ENCODE measurements at places on chromosomes 3 and 15. TPM values are rescaled to one million over a fixed set of nuclear protein-coding genes. Genes with fewer than 3 reads are reported as not detected.
A peak's percentile ranks its signal among the peaks of the same experiment; 100 is the strongest.

GRCh38 chr3:38022896-38023709 lies 6.3 kb downstream of the PLCD1 start:
- H3K36me3 ChIP-seq = peaks cover 3% of the 10 kb centered on the region
- DNase-seq = no peak
- H3K27ac ChIP-seq = peak overlapping the region; percentile 90
- H3K4me3 ChIP-seq = no peak overlapping the region
- H3K27me3 ChIP-seq = no peaks in the 10 kb centered on the region

GRCh38 chr3:113685956-113686721 lies 10.3 kb downstream of the USF3 start:
- peaks cover 7% of the 10 kb centered on the region for H3K36me3 ChIP-seq
- H3K27me3 ChIP-seq = no peaks in the 10 kb centered on the region
- DNase-seq = no peak
- H3K4me3 ChIP-seq = no peak overlapping the region

The CDCP1 gene
- 0.61 TPM for total RNA-seq

GRCh38 chr3:53936347-53936746 lies 44.7 kb upstream of the SELENOK start:
- H3K27me3 ChIP-seq = no peaks in the 10 kb centered on the region
- no peak for DNase-seq
- no peak overlapping the region for H3K27ac ChIP-seq
- no peaks in the 10 kb centered on the region for H3K4me1 ChIP-seq
- no peak overlapping the region for H3K4me3 ChIP-seq

- no peaks in the 10 kb centered on the region for H3K27me3 ChIP-seq
- no peak overlapping the region for H3K4me3 ChIP-seq
- H3K36me3 ChIP-seq = no peaks in the 10 kb centered on the region
- no peak overlapping the region for H3K27ac ChIP-seq
- DNase-seq = no peak
- H3K4me1 ChIP-seq = no peaks in the 10 kb centered on the region
These were observed 23.9 kb downstream of the EIF1B start for GRCh38 chr3:40333416-40333815.

DNA sequence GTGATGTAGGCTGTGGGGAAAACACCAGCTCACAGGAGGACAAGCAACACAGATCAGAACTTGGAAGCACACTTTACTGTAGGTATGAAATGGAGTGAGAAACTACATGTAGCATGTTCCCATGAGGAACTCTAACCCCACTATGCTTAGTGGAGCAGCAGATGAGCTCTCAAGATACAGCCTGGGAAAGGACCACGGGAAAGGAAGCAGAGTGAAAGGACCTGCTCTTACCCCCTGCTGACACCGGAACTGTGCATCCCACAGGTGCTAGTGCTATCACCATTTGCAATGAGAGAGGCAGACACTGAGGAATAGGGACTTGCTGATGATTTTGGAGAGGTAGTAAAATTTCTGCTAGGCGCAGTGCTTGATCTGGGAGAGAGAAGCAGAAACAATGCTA lies 28.6 kb downstream of the USP4 start:
- peaks cover 46% of the 10 kb centered on the region for H3K36me3 ChIP-seq
- no peaks in the 10 kb centered on the region for H3K4me1 ChIP-seq
- H3K27me3 ChIP-seq = no peaks in the 10 kb centered on the region
- H3K4me3 ChIP-seq = no peak overlapping the region
- no peak overlapping the region for H3K27ac ChIP-seq

DNA sequence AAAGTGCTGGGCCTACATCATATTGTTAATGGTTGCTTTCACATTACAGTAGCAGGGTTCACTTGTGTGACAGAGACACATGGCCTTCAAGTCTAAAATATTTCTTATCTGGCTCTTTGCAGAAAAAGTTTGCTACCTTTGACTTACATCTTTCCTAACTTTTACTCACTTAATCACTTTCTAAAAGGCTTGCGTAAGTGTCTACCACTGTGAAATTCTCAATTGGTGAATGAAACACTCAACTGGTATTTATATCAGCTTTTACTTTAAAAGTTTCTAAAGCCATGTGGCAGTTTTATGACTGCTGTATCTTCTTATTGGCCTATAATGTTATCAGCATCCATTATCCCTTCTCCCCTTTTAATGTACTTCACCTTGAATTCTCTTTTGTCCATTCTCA lies 554.5 kb downstream of the ZIC1 start:
- no peak for DNase-seq
- no peaks in the 10 kb centered on the region for H3K27me3 ChIP-seq
- H3K4me3 ChIP-seq = no peak overlapping the region

The ALDH1L1 gene
- not detected for total RNA-seq

DNA sequence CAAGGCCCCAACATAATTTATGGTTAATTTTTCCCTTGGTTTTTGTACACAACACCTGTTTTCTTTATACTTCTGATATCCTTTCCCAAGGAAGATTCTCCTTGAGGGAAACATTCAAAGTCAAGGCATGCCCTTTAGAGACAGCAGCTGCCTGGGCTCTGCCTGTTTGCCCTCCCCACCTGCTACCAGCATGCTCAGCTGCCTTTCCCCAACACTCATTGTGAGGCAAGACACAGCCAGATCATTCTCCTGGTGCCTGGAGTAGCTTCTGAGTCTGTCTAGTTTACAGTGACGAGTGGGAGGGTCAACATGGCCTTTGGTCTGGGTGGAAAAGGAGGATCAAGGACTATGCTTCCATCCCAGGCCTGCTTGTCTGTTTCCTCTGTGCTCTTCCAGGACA lies 132.5 kb downstream of the EPHB1 start:
- H3K4me1 ChIP-seq = no peaks in the 10 kb centered on the region
- no peaks in the 10 kb centered on the region for H3K36me3 ChIP-seq
- H3K27ac ChIP-seq = no peak overlapping the region
- no peak for DNase-seq
- no peaks in the 10 kb centered on the region for H3K27me3 ChIP-seq
- no peak overlapping the region for H3K4me3 ChIP-seq

DNA sequence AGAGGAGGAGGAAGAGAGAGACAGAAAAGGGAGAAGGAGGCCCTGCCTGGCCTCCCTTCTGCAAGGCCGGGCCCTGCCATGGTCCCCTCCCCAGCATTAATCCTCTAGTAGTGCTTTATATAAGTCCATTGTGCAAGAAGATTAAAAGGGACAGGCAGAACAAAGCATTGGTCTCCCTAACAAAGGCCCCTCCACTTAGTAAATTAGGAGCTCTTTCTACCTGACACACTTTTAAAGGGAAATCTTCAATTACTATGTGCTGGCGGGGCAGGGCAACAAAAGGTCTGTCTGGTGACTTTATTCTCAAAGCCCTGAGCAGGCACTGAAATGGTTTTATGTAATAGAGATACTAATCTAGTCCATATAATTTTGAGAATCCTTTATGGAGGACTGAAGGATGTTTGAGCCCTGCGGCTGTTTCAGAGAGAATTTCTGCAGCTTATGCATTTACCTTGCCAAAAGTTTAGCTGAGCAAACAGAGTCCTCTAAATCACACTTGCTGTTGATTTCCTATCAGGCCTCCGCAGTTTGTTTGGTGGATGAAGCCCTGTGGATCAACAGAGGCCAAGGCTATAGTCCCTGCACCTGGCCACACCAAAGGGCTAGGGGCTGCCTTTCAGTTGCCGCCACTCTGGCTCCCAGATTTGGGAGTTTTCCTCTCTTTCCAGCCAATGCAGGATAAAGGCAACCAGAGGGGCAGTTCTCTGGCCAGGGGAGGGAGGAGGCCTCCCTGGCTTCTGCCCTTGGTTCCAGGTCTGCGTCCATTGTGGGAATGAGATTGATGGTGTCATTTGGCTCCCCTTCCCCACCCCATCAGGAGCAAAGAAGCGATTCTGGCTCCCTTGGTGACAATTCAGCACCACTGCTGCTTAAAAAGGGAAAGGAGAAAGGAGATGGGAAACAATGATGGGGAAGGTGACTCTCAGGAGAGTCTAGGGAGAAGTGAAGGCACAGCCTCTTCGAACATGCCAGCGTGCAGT lies 148.0 kb downstream of the MEGF11 start:
- no peak for DNase-seq
- H3K27ac ChIP-seq = no peak overlapping the region
- H3K4me1 ChIP-seq = no peaks in the 10 kb centered on the region
- no peaks in the 10 kb centered on the region for H3K27me3 ChIP-seq
- no peaks in the 10 kb centered on the region for H3K36me3 ChIP-seq

DNA sequence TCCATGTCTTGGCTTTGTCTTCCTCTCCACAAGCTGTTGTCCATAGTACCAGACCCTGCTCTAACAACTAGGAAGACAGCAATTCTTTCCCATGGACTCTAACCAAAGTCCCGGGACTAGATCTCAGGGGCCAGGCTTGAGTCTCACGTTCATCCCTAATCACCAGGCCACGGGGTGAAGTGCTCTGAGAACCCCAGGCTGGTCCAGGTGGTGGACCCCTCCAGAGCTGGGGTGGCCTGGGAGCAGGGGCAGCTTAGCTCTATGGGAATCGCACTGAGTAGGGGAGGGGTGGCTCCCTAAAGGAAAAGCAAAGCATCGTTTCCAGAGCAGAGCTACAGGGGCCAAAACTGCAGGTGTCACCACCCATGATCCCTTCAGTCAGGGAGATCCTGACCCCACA lies 150.9 kb downstream of the TPRA1 start:
- no peaks in the 10 kb centered on the region for H3K36me3 ChIP-seq
- no peak for DNase-seq
- H3K4me1 ChIP-seq = no peaks in the 10 kb centered on the region
- no peaks in the 10 kb centered on the region for H3K27me3 ChIP-seq
- H3K4me3 ChIP-seq = no peak overlapping the region
- no peak overlapping the region for H3K27ac ChIP-seq

DNA sequence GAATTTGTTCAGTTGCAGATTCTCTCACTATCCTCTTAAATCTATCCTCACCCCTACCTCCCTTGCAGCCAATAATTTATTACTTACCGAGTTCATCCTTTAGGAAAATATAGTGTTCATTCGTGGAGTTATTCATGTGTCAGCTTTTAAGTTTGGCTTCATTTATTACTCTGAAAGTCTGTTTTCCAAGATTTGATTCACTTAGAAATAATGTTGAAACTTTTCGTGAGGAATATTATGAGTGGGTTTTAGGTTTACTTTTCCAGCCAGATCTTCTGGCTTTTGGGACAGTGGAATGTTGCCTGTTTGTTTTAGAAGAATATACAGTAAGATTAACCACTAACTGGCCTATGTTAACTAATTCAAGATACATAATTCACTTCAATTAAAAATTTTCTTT lies 161.0 kb upstream of the CGNL1 start:
- no peaks in the 10 kb centered on the region for H3K4me1 ChIP-seq
- H3K4me3 ChIP-seq = no peak overlapping the region
- H3K27ac ChIP-seq = no peak overlapping the region
- no peak for DNase-seq
- H3K27me3 ChIP-seq = no peaks in the 10 kb centered on the region
- H3K36me3 ChIP-seq = no peaks in the 10 kb centered on the region

- H3K27me3 ChIP-seq = peaks cover 10% of the 10 kb centered on the region
- H3K27ac ChIP-seq = no peak within 1 kb of the TSS
- H3K36me3 ChIP-seq = no peaks in the 10 kb centered on the region
- no peak for DNase-seq
- no peaks in the 10 kb centered on the region for H3K4me1 ChIP-seq
- H3K4me3 ChIP-seq = no peak within 1 kb of the TSS
These were observed at the start of gene ROBO2 for GRCh38 chr3:77039606-77040171. Gene ROBO2, plus strand, starts transcription at chr3:77040099. Its CDS starts 687 bp downstream, at chr3:77040786.

- no peaks in the 10 kb centered on the region for H3K27me3 ChIP-seq
- no peak overlapping the region for H3K4me3 ChIP-seq
- H3K27ac ChIP-seq = no peak overlapping the region
- no peak for DNase-seq
These were observed 36.2 kb downstream of the AP4E1 start for GRCh38 chr15:50944672-50945071.

DNA sequence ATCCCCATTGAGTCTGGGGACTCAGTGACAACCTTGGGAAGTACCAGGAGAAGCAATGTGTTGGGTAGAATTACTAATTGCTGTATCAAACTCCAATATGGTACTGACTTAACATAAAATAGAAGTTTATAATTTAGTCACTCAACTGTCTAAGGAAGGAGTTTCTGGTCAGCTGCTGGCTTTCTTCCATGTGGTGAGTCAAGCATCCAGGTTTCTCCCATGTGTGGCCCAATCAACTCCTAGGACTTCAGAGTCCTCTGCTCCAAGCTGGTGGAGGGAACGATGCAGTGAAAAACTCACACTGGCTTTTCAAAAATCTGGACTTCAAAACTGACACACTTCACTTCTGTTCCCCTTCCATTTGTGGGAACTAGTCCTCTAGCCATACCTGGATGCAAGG lies 25.2 kb downstream of the WNT5A start:
- H3K4me3 ChIP-seq = no peak overlapping the region
- no peaks in the 10 kb centered on the region for H3K27me3 ChIP-seq
- H3K36me3 ChIP-seq = no peaks in the 10 kb centered on the region
- DNase-seq = no peak

The CLSTN2 gene
- 0.05 TPM for total RNA-seq

DNA sequence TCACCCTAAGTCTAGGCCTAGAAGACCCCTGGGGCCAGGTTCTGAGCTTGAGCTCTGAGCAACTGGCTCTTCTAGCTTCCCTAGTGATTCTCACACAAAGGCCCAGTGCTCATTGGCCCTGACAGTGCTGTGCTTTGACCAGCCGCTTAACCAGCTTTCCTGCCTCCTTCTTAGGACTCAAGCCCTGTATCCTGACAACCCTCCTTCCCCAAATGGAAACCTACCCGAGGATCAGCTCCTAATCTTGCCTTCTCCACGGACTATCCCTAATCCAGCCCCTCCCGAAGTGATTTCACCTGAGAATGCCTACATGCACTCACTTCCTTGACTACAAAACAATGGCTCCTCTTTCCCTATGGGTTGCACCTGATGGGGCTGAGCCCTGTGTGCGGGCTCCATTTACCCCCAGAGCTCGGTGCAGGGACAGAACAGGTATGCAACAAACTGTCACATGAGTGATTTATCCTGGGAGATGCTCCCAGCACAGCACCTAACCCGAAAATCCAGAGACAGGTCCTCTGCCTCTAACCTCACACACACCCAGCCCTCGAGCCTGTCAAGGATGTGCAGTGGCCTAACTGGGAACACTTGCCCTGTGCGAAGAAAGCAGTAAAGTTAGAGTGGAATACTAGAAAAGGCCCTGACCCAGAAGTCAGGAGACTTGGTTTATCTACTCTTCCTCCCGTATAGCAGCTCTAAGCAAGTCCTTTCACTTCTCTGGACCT lies 2.3 kb downstream of the MEGF11 start:
- H3K4me3 ChIP-seq = no peak overlapping the region
- H3K27me3 ChIP-seq = peaks cover 45% of the 10 kb centered on the region
- DNase-seq = no peak
- H3K4me1 ChIP-seq = peaks cover 26% of the 10 kb centered on the region
- H3K27ac ChIP-seq = no peak overlapping the region
- no peaks in the 10 kb centered on the region for H3K36me3 ChIP-seq
